ENCODE measurements at places on chromosomes 3 and 15. TPM values are rescaled to one million over a fixed set of nuclear protein-coding genes. Genes with fewer than 3 reads are reported as not detected.

DNA sequence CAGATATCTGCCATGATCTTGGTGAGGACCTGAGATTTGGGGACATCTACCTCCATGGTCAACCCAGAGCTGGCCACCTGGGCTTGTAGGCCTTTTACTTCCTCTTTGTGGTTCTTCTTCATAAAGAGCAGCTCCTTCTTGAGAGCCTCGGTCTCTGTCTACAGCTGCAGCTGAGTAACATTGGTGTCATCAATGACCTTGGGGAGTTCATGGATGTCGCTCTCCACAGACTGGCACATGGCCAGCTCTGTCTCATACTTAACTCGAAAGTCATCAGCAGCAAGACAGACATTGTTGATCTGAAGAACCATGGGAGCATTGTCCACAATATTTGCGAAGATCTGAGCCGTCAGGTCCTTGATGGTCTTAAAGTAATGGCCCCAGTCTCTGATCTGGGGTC, 15.7 kb upstream of the RASA2 start:
- no peak for DNase-seq

SNRPN gene
- total RNA-seq: 72.4 TPM

DNA sequence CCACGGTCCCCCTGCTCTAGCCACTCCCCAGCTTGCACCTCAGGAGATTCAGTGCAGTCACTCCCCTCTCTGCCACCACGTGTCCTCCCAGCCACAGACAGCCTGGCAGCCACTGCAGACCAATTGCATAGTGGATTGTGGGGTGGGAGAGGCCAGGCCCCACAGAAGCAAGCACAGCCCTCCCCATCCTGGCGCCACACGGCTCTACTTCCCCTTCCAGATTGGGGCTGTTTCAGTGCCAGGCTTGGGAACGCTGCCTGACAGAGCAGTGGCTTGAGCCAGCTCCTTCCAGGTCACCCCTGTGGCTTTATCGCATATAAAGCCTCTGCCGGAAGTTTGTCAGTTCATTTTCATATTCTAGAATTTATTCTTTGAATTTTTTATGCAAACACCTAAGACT, 90.7 kb downstream of the TMEM266 start:
- no peak for DNase-seq

GRCh38 chr15:45884289-45884688, 249.5 kb downstream of the SQOR start:
- no peak for DNase-seq

GRCh38 chr3:87088993-87089841, 98.3 kb upstream of the VGLL3 start:
- peak; percentile 45 for DNase-seq

TGM4 gene
- not detected for total RNA-seq

GRCh38 chr3:120094776-120095225, 554 bp upstream of the GSK3B start:
- peak; percentile 99 for DNase-seq

DNA sequence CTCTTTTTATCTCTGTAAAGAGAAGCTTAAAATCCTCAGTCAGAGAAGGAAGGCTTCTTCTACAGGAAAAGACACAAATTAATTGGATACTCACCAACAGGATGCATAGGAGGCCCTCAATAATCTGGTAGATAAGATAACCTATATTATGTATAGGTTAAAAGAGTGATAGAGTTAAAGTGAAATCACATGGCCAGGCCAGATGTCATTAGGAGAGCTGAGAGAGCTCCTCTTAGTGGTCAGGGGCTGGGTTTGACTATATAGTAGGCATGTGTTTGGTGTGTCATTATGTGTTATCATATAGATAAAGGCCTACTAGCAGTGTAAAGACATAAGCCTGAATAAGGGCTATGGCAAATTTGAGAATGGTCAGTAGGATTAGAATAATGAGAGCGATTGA, 479.3 kb downstream of the EPHA3 start:
- no peak for DNase-seq

RLBP1 gene
- total RNA-seq: not detected

DNA sequence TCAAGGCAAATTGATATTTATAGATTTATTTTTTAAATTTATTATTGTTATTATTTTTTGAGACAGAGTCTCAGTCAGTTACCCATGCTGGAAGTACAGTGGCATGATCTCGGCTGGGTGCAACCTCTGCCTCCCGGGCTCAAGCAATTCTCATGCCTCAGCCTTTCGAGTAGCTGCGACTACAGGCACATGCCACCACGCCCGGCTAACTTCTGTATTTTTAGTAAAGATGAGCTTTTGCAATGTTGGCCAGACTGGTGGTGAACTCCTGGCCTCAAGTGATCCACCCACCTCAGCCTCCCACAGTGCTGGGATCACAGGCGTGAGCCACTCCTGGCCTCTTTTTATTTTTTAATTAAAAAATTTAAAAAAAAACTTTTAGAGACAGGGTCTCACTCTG, 19.0 kb downstream of the SPG21 start:
- DNase-seq: no peak

GRCh38 chr3:100932491-100932890, 60.7 kb downstream of the ABI3BP start:
- DNase-seq: no peak

P3H2 gene
- total RNA-seq: 74.6 TPM

DNA sequence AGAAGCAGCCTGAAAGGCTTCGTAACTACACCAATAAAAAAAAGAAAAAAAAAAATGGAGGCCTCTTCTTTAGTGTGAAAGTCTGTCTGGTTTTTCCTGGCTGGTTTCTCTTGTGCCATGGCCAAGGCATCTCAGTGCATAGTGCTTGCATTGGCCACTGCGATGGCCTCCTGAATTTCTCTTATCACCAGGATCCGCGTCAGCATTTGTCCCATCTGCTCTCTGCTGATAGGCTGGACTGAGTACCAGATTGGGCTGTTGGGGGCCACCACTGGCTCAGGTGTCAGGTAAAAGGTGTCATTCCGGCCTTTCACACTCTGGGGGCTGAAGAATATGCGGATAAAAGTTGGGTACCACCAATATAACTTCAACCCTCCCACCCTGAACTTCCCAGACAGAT, 1.1 kb upstream of the IMPDH2 start:
- no peak for DNase-seq

PTH1R gene
- 13.4 TPM for total RNA-seq

- no peak for DNase-seq
Observed at GRCh38 chr3:138082085-138082991, 33.1 kb downstream of the DZIP1L start.

DNA sequence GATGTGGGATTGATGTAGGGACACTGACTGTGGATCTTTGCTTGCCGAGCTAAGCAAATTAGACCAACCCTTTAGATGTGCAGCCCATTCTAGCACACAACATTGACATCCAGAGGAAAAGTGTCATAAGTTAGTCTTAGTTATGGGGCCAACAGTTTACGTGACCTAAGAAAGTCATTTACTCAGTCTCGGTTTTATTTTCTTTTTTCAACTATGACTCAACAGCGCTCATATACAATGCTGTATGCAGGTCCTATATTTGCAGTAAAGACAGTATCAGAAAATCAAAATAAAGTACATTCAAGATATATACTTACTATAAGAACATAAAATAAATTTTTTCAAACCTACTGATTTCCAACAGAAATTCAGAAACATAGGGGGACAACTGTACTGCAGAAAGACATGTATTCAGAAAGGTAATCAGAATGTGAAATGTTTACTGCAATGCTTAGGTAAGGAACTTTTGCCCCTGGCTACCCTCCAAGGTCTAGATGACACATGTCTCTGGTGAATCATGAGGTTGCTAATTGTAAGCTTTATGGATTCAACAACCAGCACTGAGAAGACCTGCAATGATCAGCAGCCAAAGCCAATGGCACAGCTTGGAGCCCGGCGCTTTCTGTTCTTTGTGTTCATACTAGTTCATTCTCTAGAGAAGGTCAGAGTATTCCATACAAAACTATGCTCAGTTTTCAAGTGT, 317.5 kb upstream of the CNTN6 start:
- DNase-seq: no peak

PAQR5 gene
- 15.5 TPM for total RNA-seq

TBC1D5 gene
- total RNA-seq: 135 TPM

PPM1M gene
- total RNA-seq: 68.1 TPM

GXYLT2 gene
- total RNA-seq: 7.2 TPM

GRCh38 chr3:184986366-184986889, 166.4 kb downstream of the C3orf70 start:
- DNase-seq: no peak

DNA sequence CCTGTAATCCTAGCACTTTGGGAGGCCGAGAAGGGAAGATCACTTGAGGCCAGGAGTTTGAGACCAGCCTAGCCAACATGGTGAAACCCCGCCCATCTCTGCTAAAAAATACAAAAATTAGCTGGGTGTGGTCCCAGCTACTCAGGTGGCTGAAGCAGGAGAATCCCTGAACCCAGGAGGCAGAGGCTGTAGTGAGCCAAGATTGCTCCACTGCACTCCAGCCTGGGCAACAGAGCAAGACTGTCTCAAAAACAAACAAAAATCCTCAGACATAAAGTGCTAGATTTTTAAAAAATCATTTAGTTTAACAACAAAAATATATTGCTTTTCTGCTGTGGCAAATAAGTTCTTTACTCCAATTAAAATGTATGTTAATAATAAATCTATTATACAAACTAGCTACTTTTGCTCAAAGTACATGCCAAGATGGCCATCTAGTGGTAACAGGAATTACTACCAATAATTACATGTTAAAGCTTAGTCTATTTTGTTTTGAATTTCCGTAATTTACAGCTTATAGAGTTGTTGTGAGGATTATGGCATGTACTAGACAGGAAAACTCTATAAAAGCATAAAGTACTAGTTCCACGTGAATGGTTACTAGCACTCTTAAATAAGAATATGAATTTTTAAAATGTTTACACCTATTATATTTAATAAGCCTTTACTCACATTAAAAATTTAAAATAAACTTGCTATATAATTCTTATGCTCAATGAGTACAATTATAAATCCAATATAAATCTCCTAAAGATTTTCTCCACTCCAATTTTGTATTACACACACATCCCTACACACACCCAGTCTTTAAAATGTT, 39.0 kb downstream of the GABPB1 start:
- no peak for DNase-seq

TMEM212 gene
- 4.3 TPM for total RNA-seq

- no peak for DNase-seq
Observed at GRCh38 chr3:126540342-126540849, 16.4 kb downstream of the CHST13 start.

GRCh38 chr3:25214034-25214433, 214.0 kb upstream of the RARB start:
- no peak for DNase-seq

NEK10 gene
- total RNA-seq: 85.3 TPM

GPR27 gene
- 1.3 TPM for total RNA-seq

- peak; percentile 50 for DNase-seq
Observed at GRCh38 chr15:39579487-39580116, 1.3 kb upstream of the THBS1 start.

DNA sequence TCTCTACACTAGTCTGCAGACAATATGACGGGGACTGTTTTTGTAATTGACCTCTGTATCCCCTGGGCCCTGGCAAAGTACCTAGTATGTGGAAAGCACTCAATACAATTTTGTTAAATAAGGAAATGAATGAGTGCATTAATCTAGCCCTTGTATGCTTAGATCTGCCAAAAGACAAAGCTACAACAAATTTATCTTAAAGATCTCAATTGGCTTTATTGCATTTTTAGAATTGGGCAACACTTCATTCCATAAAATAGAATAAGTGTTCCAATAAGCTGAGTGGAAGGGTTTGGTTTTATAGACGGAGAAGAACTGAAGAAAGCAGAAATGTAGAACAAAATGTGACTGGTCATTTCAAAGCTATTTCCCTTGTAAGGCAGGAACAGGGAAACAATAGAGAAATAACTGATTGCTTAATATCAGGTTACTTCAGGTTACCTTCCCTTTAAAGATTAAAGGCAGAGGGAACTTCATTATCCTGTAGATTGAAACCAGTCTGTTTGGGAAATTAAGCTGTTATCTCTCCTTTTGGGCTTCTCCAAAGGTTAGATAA, 108.3 kb upstream of the MME start:
- DNase-seq: no peak

DNA sequence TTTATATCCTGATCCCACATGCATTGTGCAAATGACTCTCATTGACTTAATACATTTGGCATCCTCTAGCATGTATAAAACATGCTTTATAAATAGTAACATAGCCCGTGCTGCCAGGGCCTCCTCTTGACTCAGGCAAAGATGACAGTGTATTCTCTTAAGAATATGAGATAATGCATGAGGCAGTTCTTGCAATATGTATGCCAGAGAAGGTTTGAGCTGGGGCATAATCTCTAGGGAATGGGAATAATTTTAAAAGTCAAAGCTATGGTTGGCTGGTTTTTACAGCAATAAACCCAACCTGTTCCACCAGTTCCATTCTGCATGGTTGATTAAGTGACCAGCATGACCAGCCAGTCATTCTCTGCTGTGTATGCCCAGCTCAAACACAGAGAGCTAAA, 179.0 kb upstream of the PFN2 start:
- DNase-seq: no peak

GRCh38 chr3:197505796-197506548, 49.8 kb downstream of the BDH1 start:
- DNase-seq: peak; percentile 85

DNA sequence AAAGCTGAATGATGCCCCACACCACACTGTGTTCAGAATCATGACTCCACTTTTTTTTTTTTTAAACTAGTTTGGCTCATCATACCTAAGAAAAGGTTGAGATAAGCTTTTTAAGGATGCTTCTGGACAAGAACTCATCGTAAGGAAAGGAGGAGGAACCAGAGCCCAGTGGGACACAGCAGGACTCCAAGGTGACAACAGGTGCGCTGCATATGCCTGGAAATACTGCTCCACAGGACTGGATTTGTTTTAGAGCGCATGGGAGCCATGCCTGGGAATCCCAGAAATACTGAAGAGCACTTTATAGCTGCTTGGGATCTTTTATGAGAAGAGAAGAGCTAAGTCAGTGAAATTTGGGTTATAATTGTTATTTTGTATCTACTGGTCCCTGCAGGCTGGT, 93.4 kb downstream of the NEDD4 start:
- no peak for DNase-seq

FGF12 gene
- total RNA-seq: 0.83 TPM

DNA sequence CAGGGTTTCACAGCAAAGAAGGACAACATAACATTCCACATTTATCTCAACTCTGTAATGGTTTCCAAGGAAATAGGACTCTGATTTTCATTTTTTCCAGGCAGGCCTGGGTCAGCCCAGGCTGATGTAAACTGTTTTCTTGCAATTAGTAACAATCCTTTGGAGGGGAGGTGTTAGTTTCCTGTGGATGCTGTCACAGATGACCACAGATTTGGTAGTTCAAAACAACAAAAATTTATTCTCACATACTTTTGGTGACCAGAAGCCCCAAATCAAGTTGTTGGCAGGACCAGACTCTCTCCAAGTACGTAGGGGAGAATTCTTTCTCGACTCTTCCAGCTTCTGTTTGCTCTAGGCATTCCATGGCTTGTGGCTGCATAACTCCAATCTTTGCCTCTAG, 88.0 kb downstream of the EDEM1 start:
- DNase-seq: no peak

DNA sequence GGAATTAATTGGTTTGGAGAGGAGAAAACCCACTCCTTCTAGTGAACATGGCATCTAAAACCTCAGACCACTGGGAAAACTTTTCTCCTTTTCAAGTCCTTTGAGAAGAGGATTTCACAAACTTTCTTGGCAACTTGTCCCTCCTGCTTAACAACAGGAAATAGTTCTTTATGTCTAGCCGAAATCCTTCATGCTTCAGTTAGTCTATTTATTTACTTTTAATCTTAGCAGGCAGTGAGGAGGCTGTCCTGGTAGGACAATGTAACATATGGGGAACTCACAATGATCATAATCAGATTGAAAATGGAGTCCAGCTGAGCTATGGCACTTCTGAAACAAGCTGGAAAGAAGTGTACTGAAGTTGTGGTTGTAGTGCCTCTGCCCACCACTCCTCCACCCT, 50.6 kb downstream of the KY start:
- no peak for DNase-seq

GRCh38 chr3:175413926-175414325, 554.8 kb downstream of the NAALADL2 start:
- no peak for DNase-seq

Measured in upper lobe of left lung (tissue), 6 donors.